Activated T-cell treated with anti-CD3 and anti-CD28 coated beads, Interleukin-2, amount 50 U/mL, for 4 hours (primary cell): ENCODE measurements at places on chromosomes 4 and X.

GRCh38 chrX:109475174-109475891 is 6.6 kb downstream of the GUCY2F start:
- no peak for DNase-seq

DNA sequence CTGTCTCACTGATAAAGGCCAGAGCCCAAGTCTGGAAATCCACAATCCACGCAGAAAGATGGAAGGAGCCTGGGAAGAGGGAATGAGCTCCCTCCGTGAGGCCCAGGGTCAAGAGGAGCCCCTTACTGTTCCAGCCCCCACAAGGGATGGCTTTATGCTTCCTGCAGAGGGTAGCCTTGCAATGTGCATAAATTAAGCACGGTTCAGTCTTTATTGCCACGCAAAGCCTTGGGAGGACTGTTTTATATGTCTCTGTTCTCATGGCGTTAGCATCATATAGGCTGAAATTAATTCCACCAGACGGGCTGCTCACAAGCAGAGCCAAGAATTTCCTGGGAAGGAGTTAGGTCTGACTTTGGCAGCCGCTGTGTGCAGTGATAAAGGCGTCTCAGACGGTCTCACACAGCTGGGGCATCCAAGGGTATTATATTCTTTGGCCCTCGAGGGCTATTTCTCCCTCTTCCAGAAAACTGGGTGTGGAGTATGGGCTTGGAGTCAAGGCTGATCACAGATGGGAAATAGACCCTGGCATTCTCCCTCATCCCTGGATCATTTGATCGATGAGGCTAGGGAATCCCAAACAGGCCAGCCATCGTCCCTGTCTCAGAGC is 38.5 kb downstream of the CYTL1 start:
- DNase-seq, result no peak

DNA sequence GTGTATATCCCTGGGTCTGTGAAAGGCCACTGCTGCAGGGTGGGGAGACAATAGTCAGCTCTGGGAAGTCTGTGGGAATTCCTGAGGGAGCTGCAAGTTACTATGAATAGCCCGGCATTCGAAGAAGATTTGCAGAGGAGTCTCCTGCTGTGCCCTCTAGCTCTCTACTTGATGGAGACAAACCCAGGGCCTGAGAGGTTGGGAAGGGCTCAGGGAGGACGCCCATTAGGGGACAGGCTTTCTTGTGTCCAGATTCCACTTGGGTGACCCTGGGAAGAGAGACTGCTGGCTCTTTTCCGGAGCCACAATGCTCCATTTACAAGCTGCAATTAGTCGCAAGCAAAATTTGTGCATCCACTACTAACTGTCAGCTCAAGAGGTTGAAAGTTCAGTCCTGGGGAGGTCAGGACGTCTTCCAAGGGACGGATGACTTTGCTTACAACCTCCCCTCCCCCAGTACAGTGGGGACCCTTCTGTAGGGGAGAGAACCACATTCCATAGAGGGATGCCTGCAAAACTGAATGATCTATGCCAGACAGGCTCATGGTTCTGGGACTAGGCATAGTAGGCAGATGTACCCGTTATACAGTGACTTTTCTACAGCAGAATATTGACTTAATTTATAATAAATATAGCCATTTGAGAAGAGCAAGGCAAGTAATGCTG is 48.2 kb upstream of the PHOX2B start:
- no peak for DNase-seq

- no peak for DNase-seq
Measured at GRCh38 chr4:55549888-55550287, 3.2 kb upstream of the CLOCK start.

DNA sequence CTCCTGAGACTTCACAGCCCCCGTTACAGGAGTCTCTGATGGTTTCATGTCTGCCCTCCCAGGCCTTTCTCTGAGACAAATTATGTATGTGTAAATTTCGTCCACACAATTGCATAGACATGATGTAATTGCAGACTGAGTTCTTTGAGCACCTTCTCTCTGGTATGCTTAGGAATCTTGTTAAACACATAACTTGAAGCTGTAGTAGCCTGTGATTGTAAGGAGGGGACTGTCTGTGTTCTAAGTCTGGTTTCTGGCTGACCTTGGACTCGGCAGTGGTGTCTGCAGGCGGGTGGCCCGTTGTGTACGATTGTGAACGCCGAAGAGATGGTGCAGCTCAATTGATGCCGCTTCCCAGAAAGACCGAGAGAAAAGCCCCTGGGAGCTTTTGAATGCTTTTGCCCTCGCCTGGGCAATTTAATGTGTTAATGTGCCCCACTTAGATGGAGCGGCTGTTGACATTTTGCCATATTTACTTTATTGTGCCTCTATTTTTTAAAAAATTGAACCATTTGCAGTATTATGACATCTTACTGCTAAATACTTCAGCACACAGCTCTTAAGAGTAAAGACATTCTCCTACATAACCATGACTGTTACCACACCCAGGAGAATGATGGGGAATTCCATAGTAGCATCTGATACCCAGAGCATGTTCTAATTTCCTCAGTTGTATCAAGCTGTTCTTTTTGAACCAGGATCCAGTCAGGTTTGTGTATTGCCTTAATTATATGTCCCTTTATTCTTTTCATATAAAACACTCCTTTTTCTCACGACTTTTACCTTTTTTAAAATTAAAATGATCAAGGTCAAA is 58.4 kb upstream of the TADA2B start:
- no peak for DNase-seq

DNA sequence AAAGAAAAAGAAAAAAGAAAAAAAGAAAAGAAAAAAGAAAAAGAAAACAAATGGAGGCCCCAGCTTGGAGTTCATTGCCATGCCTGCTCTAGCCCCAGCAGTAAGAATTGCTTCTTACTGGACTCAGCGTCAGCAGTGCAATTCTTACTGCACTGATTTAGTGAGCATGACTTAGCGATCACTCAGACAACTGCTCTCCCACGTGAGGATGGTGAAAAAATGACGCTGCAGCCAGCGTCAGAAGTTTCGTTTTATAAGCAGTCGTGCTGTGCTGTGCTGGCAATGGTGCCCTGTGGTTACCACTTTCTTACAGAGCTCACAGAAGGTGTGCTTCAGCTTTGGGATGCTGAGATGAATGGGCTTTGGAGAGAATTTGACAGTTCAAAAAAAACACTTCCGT is 68.3 kb upstream of the DDX3X start:
- peak; percentile 18 for DNase-seq

DNA sequence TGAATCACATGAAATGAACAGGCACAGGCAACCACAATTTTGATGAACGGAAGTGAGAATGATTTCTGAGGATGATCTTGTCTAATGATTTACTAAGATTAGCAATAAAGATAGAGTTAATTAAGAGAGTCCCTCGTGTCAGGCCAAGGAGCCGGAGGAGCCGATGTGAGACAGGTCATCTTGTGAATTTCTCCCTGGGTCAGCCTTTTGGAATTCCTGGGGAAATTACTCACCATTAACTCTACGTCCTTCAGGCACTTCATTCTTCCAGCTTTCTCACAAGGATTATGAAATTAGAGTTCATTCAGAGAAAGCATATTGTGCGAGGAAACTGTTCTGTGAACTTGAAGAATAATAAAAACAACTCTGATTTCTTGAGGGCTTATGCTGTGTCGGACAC is 86.7 kb downstream of the PSAPL1 start:
- no peak for DNase-seq

DNA sequence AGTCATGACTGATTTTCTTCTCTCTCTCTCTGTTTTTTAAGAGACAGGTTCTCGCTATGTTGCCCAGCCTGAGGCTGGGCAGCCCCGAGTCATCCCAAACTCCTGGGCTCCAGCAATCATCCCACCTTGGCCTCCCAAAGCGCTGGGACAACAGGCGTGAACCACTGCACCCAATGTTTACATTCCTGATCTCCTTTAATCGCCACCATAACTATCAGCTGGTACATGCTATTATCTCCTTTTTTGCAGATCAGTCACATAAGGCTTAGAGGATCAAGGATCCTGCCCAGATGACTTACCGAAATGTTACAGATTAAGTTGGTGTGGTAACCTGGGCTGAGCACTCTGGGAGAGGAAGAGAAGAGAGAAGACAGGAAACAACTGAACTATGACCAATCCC is 1.5 kb upstream of the USP46 start:
- DNase-seq, result no peak

- no peak for DNase-seq
Measured at GRCh38 chrX:133697656-133698055, 282.4 kb upstream of the GPC4 start.

DNA sequence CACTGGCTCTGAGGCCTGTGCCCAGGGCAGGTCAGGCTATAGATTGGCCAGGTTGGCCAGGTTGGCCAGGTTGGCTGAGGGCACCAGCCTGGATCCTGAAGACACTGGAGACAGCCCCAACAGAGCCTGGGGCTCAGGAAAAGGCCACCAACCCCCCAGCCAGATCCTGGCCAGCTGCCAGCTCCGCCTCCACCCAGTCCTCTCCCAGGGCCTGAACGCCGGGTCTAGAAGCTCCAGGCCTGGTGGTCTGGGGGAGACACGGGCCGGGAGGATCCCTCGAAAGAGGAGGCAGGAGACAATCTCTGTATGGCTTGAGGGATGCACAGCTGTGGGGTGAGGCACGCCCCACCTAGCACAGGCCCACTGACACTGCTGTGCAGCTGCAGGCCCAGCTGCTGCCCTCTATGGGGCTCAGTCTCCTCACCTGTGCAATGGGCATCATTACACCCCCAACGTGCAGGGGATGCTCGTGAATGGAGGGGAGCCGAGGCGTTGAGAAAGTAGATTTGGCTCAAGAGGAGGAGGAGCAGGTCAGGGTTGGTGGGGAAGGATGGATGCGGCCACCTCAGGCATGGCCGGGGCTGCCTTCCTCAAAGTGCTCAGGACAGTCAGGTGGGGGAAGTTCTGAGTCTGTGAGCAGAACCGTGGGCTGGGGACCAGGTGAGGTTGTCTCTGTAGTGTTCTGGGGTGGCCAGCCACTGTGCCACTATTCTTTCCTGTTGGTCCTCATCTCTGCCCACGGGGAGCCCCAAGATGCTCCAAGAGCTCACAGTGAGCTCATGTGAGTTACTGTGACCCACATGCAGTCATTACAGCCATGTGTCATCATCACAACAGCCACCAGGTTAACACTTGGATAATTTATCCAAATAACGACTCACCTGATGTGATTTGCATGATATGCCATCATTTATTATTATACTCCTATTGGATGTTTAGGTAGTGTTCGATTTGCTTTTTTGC is 10.8 kb upstream of the GAGE10 start:
- no peak for DNase-seq

DNA sequence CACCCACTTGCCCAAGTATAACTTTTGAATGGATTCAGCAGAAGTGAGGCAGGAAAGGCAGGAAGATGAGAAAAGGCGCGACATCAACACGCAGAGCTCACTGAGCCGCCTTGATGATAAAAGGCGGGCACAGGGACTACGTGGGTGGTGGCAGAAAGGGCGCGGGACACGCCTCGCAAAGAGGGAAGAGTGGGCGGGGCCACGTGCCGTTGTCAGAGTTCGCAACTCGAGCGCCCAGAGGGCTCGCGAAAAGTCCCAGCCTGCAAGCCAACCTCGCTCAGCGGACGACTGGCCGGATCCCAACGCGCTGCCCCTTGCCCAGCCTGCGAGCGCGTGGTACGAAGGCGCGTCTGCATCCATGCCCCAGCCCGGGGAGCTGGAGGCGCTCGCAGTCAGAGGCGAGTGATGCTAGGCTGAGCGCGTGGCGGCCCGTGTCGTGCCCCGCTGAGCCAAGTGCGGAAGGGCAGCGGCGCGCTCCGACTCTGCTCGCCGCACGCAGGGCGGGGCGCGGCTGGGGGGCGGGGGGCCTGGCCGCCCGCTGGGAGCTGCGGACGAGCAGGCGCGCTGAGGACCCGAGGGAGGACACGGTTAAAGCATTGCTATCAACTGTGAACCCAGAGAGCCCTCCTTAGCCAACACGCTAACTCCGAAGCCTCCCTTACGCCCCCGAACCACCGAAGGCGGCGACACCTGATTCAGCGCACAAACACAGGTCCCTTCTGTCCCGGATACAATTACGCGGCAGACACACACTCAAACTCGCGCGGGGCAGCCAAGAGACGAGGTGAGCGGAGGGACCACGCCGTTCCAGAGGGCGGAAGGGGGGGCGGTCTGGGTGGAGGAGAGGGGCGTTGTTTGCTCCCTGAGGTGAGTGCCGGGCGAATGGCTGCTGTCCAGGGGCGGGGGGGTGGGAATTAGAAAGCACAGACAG is at the start of gene UGT8:
Gene UGT8, plus strand, starts transcription at position 617 of the 931 bp plus-strand sequence. CDS start 24,074 bp downstream, outside the sequence.
- DNase-seq, result peak; percentile 24

GRCh38 chrX:104370089-104370488 is 115.4 kb upstream of the ESX1 start:
- no peak for DNase-seq

- no peak for DNase-seq
Measured at GRCh38 chr4:42348692-42349091, 48.6 kb upstream of the SHISA3 start.

- DNase-seq, result no peak
Measured at GRCh38 chr4:47462799-47463234, 685 bp downstream of the COMMD8 start.

DNA sequence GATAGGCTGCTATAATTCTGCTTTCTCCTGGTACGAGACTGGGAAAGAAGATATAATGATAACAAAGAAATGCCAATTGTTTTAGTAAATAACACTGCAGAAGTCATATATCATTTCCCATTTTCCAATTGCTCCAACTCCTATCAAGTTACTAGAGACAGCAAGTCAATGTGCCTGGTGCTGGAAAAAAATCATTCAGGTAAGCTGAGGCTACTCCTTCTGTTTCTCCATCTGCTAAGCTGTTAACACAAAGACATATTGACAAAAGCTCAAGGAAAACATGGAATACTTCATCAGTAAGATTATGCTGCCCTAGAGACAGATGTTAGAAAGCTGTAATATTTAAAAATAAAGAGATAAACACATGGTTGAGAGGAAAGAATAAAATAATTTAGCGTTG is 10.0 kb downstream of the NAA11 start:
- DNase-seq, result no peak

DNA sequence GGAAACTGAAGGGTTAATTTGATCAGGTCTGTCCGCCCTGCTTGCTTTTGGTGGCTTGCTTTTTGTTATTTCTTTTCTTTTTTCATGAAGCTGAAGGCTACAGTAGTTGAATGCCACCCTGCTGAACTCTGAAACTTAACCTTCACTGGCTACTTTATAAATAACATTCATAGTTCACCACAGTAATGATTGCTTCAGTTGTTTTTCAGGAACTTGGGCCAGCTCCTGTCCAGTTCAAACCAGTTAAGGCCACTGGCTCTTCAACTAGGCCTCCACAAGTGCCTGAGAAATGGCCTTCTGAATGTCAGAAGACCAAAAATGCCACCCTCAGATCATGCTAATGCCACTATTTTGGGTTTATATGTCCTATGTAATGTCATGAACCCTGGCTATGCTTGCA is 7.7 kb upstream of the ASB9 start:
- no peak for DNase-seq

- DNase-seq, result no peak
Measured at GRCh38 chr4:82423245-82424054, 6.8 kb downstream of the HNRNPDL start.

GRCh38 chr4:168536448-168536847 is 39.6 kb downstream of the PALLD start:
- no peak for DNase-seq
